ENCODE measurements at places on chromosomes 6 and 20.

GRCh38 chr6:28251661-28252008 lies 434 bp downstream of the ZKSCAN4 start:
- peak; percentile 15 for DNase-seq

DNA sequence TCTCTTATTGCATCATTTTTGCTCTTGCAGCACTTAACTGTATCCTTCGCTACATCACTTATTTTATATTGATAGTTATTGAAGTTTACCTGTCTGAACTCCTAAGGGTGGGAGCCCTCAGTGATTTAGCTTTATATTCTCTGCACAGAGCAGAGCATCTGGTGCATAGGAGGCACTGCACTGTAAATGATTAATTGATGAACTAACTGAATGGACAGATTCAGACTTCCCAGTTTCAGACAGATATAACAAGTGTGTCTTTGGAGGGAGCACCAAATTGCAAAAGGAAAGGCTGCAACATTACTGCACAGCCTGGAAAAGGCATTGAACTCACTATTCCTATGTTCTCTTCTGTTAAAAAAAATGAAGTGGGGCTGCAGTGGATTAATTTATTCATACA lies 160.3 kb downstream of the EDN1 start:
- DNase-seq: no peak

DNA sequence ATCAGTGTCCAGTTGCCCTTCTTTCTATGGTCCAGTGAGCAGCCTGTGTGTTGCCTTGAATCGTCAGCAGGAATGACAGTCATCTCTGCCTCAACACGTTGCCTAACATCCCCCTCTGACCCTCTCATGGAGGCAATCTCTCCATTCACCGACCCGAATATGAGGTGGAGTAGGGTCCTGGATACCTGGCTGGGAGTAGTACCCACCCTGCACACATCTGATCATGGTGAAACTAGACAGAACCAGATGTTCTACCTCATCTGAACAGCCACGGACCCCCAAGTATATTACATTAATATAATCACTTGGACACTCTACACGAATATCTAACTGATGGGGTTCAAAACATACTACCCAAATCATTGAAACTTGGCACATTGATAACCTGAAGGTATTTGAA lies 77.0 kb upstream of the COL21A1 start:
- DNase-seq: no peak

GRCh38 chr20:7144464-7144863 lies 377.0 kb downstream of the BMP2 start:
- DNase-seq: no peak

- DNase-seq: peak; percentile 82
These were observed 30.8 kb upstream of the FKBP1A start for GRCh38 chr20:1423625-1424106.

DNA sequence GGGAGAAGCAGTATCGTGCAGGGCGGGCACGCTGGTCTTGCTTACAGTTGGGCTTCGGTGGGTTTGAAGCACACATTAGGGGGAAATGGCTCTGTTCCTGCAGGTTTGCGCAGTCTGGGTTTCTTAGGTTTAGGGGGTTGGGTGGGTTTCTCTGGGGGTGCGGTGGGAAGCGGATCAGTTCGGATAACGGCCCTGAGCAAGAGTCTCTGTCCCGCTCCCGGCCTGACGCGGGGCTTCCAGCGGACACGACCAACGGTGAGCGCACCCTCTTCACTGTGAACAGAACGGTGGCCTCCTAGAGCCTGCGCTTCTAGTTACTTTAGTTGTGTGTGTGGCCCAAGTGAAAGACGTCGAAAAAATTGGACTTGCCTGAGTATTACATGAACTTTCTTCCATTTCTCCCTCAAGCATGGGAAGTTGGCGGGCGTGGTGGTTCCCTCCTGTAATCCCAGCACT lies 635 bp upstream of the ELOVL2 start:
- no peak for DNase-seq

DNA sequence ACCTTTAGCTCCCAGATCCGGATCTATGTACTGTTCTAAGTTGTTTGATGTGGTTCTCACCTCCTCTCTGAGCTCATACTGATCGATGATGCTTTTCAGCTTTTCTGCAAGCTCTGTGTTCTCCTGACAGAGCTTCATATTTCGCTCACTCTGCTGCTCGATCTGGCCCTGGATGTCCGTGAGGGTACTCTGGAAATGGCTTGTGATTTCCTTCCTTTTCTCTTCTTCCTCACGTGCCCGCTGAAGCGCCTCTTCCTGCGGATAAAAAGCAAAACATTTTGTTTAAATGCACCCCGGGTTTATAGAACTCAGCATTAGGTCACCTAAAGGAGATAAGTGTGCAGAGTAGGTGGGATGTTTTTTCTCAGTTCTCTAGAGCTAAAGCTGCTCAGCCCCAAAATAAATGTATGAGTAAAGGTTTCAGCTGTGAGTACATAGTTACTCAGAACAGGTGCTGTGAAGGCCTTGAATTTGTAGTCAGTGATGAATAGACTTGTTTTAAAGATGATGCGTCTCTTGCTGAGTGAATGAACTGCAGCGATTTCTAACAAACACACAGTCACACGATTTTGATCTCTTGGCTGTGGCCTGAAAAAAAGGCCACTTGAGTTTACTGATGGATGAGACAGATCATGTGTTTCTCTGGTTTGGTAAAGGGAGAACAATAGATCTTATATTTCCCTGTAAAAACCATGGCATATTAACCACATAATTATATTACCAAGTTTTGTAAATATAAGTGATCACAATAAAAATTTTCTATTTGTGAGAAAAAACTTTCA lies 29.1 kb downstream of the TXLNB start:
- no peak for DNase-seq

DNA sequence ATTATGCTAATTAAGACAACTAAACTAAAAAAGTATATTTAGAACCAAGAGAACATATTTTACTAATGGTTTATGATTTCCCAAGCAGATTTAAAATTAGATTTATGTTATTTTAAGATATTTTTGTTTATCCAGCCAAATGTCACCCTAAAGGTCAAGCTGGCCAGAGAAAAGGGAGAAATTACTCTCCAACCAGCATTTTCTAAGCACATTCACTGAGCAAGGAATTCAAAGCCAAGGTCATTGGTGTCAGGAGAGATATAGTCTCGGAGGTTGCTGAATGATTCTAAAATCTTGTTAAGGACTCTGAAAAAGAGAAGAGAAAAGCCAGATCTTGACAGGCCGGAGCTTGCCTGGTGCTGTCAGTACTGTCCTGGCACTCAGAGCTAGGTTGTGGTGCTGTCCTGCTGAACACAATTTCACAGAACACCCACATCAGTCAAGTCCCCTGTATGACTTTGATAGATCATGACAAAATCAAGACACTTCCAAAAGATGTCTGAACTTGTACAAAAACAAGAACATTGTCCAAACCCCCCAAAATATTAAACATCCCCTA lies 222.3 kb upstream of the SMLR1 start:
- DNase-seq: no peak

DNA sequence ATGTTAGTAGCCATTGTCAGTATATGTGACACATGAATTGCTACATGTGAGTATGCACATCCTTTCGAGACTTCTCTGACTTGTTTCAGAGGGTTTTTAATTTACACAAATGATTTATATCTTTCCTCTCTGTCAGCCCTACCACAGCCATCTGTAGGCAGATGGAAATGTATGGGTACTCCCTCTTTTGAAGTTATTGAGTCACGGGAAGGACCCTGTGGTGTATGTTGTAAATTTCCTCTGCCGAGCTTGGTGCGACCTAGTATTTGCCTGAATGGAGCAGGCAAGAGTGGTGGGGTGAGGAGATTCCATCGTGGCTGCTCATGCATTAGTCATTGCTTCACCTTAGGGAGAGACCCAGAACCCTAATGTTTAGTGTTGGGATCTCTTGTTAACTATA lies 171.9 kb downstream of the JARID2 start:
- no peak for DNase-seq

DNA sequence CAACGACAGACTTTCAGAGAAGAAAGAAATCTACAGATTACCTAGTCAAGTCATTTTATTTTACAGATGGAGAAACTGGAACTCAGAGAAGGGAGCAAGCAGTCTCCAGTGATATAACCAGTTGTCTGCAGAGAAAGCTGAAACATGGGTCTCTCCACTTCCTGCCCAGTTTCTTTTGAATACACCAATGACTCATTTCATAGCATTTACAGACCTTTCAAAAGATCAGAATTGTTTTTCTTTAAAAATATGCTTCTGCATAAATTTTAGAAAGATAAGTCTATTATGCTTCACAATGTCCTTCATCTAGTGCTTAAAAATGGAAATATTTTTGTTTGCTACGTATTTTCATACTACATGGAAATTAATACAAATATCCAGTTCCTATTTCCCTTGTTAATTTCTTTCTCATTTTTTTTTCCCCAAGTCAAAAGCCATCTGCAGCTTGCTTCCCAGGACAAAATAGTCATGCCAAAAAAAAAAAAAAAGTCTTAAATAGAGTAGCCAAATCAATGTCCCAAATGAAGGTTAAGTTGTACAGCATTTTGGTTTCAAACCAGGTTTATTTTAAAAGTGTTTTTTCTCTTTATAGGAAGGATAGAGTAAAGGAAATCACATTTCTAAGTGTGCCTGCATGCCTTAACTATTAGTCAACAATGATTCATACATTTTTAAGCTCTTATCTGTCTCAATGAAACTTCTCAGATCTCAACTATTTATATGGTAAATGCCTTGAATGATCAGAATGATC lies 36.9 kb downstream of the ARHGAP18 start:
- DNase-seq: no peak

DNA sequence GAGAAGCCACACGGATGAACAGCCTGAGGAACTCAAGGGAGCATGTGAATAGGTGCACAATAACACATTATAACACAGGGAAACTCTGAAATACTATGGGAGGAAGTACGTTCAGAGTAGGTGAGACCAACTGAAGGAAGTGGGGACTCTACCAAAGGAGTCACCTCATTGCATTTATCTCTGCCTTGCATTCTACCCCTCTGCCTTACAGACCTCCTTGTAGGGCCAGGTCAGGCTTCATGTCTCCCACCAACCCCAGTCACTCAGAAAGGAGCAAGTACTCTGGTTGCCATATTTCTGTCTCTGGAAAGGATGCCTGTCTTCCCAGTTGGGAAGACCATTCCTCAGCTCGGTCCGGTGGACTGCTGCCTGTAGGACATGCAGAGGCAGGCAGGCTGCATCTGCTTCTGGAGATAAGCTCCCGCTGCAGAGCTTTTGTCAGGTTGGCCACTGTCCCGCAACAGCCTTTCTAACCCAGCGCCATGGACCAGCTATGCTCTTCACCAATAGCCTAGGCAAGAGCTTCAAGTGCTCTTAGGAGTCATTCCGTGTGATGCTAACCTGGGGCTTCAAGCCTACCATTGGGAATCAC lies 51.6 kb upstream of the ASIP start:
- no peak for DNase-seq

All from hematopoietic multipotent progenitor cell treated with erythropoietin and hydrocortisone succinate and interleukin-3 and kit ligand, for 8 days (in vitro differentiated cells).